Endothelial cell (in vitro differentiated cells): ENCODE measurements at places on chromosomes 7 and 10. TPM values are rescaled to one million over a fixed set of nuclear protein-coding genes. Genes with fewer than 3 reads are reported as not detected.

The LEP gene
- not detected for total RNA-seq

The GJD4 gene
- total RNA-seq = not detected

The PAPOLB gene
- 0.10 TPM for total RNA-seq

The TUBAL3 gene
- total RNA-seq = not detected

The AVPI1 gene
- 0.67 TPM for total RNA-seq

The TCF7L2 gene
- total RNA-seq = 49.3 TPM

The HYAL4 gene
- 3.1 TPM for total RNA-seq

The VSTM4 gene
- 0.38 TPM for total RNA-seq

The PIK3AP1 gene
- total RNA-seq = 9.0 TPM

The PIP gene
- total RNA-seq = not detected
